ENCODE measurements at places on chromosomes 1 and 21.
A peak's percentile ranks its signal among the peaks of the same experiment; 100 is the strongest.

DNA sequence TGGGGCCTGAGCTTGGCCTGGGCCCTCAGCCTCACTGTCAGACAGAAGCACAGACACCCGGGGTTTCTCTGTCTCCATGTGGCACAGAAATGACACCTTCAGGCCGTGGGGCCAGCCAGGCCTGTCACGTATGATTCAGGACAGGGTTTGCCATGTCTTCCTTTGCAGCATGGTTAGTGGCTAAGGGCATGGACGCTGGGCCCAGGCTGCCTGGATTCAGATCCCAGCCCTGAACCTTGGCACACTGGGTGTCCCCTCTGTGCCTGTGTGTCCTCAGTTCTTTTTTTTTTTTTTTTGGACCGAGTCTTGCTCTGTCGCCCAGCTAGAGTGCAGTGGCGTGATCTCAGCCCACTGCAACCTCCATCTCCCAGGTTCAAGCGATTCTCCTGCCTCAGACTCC lies 73.6 kb downstream of the SPSB1 start:
- DNase-seq = no peak

DNA sequence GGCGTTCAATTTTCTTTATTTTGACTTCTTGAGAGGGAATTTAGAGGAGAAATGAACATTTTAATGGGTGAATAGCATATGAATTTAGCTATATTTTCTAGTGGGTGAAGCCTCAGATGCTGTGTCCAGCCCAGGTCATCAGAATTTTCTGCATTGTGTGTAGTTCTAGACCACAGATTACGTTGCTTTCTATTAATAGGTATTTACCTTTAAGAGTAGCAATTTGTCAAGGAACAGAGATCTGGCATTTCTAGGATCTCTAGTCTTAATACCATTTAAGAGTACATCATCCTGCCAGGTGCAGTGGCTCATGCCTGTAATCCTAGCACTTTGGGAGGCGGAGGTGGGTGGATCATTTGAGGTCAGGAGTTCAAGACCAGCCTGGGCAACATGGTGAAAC lies 20.7 kb downstream of the TDRD5 start:
- no peak for DNase-seq

GRCh38 chr21:35533893-35534292 lies 484.8 kb upstream of the RUNX1 start:
- no peak for DNase-seq

DNA sequence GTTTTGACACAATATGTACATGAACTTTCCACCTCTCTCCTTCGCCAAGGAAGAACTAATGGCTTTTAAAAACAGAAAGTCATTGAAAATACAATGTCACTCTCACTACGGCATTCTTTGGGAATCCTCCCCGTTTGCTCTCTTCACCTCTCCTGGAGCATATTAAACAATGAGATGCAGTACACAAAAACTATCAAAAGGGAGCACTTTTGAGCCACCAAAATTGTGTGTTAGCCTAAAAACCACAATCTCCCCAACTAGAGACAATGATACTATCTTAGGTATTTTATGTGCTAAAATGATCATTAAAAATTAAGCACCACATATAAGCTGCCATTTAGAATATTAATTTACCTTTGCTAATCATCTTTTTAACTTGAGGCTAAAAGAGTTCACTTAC lies 425.5 kb downstream of the KCTD3 start:
- DNase-seq = no peak

DNA sequence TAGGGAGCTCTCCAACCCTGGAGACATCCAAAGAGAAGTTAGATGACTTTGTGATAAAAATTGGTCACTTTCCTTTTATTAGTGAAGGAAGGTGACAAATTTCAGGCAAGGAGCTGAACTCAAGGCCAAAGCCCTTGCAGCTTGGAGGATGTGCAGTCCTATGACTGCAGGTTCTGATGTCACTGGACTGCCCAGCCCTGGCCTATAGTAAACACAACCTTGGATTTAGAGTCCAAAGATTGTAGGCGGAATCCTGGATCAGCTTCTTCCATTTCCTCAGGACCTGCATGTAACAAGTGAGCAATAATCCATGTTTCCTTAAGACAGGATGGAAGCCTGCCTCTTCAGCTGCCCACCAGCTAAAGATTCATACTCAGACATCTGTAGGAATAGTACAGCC lies 169.3 kb upstream of the ZC3H12A start:
- no peak for DNase-seq

- no peak for DNase-seq
Measured at GRCh38 chr1:216740331-216740730, 17.1 kb upstream of the ESRRG start.

GRCh38 chr1:53949023-53949990 lies 3.2 kb downstream of the LRRC42 start:
- peak; percentile 22 for DNase-seq

DNA sequence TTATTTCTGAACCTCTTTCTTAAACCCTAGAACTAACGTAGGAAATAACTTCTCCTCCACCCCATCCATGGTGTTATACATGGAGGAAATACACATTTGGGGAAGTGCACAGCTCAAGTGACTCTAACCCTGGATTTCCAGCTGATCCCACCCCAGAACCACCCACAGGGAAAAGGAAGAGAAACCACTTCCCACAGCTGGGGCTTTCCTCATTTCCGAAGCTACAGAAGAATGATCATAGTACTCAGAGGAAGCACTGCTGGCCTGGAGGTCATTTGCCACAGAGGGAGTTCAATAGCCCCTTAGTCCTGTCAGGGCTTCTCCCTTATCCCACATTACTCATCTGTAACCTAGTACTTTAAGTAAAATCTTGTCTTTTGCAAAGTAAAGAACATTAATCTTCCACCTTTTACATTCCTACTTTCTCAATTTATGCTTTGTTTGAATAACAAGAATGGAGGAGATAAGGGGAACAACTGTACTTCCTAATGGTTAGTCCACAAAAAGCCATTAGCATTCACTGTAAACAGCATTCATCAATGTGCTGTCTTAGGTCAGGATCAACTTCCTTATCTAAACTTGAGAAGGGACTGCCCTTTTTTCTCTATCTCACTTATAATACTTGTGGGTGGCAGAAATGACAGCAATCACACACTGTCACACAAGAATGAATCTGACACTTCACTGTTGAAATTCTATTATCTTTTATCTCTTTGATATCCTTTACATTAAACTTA lies 63.0 kb upstream of the RGS1 start:
- no peak for DNase-seq

DNA sequence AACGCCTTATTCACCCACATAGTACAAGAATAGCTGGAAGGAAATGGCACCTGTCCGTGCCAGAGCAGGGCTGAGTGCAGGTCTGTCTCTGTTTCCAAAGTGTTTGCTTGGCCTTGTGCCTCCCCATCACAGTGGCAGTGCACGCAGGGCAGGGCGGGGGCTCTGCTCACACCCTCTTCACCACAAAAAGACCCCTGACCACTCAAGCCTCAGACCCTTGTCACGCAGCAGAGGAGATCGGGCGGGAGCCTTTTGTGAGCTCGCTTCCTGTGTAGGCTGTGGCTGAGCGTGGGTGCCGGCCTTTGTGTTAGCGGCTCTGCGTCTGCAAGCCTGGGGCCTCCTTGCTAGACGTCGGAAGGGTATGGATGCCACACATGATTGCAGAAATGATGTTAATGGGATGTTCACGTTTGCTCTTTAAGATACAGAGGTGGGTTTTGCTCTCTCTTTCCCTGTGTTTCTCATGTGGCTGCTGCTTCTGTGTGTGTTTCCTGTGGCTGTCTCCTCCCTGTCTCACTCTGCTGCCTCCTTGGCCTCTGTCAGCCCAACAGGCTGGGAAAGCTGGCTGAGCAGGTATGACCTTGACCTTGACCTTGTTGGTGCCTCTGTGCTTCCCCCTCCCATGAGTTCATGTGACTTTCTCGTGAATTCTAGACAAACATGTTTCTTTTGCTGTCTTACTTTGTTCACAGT lies 45.4 kb downstream of the S100B start:
- peak; percentile 89 for DNase-seq

- DNase-seq = no peak
Measured at GRCh38 chr1:24935615-24936484, 5.8 kb upstream of the RUNX3 start.

GRCh38 chr1:216462066-216462775 lies 39.0 kb upstream of the USH2A start:
- no peak for DNase-seq

DNA sequence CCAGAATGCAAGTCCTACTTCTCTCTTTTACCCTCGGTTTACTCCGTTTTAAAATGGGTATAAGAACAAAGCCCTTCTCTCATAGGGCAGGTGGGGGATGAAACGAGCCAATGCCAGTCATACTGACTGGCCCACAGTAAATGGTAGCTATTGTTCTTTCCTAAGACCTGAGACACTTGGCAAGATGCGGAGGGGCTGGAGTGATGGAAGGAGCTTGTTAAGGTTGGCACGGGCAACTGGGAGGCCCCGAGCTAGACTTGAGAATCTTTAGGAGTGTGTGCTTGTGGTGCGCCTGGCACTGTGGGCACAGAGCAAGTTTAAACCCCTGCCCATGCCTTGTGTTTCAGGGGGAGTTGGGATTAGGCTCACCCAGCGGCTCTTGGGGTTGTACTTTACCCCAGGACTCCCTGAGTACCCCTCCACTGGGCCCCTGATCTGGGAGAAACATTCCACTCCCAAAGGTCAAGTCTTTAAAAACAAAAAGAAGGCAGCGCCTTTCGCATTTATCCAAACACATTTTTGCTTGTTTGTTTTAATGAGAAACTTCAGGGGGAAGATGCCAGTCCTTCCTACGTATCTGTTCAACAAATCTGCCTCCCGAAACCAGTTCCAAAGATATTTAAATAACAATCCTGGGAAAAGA lies 240.6 kb upstream of the TMEM51 start:
- DNase-seq = no peak

- DNase-seq = no peak
Measured at GRCh38 chr1:36706416-36706815, 223.7 kb upstream of the CSF3R start.

- DNase-seq = no peak
Measured at GRCh38 chr1:211036381-211037060, 97.4 kb downstream of the KCNH1 start.

GRCh38 chr21:41611966-41612606 lies 104.1 kb upstream of the TMPRSS2 start:
- DNase-seq = no peak

- DNase-seq = no peak
Measured at GRCh38 chr1:63936276-63936675, 162.5 kb downstream of the ROR1 start.

DNA sequence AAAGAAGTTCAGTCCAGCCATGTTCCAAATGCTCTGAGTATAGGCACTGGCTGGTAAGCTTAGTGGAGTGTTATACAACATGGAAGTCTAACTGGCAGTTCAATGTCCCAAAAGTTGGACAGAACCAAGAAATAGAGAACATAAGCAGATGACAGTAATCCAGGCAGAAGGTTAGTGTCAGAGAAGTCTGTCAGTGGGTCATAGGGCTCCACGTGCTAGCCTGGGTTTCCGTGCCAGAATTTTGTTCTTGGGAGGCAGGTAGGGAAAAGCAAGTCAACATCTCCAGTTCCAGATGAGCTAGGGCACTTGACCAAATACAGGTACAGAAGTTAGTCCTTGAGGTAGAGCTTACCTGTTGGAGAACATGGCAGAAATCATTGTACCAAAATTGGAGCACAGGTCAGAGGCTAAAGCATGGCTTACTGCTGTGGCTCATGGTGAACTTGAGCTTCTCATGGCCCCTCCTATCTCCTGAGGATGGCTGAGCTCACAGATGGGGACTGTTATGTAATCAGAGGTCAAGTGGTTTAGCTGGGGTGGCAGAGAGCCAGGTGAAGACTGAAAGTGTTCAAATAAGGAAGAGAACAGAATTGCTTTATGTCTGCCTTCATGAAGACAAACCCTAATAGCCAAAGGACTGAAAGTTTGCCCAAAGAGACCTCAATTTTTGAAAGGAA lies 170.8 kb downstream of the NFIA start:
- peak; percentile 1 for DNase-seq

DNA sequence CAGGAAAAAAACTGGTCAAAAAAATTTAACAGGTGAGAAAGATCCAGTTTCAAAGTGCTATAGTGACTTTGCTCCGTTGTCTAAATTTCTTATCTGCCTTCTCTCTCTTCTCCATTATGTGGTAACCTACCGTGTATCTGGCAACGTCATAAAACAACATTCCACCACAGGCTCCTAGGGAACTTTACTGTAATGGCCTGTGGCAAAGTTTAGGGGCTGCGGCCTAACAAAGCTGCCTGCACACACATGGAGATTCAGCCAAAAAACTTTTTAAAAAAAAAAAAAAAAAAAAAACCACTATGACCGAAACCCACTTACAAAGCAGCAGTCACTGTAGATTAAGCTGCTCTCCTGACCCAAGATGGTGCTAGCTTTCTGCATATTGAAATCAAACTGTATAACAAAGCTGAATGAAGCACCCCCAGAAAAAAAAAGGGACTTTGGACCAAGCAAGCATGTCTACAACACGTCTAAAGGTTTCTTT lies 202.6 kb downstream of the SLC45A1 start:
- DNase-seq = no peak

DNA sequence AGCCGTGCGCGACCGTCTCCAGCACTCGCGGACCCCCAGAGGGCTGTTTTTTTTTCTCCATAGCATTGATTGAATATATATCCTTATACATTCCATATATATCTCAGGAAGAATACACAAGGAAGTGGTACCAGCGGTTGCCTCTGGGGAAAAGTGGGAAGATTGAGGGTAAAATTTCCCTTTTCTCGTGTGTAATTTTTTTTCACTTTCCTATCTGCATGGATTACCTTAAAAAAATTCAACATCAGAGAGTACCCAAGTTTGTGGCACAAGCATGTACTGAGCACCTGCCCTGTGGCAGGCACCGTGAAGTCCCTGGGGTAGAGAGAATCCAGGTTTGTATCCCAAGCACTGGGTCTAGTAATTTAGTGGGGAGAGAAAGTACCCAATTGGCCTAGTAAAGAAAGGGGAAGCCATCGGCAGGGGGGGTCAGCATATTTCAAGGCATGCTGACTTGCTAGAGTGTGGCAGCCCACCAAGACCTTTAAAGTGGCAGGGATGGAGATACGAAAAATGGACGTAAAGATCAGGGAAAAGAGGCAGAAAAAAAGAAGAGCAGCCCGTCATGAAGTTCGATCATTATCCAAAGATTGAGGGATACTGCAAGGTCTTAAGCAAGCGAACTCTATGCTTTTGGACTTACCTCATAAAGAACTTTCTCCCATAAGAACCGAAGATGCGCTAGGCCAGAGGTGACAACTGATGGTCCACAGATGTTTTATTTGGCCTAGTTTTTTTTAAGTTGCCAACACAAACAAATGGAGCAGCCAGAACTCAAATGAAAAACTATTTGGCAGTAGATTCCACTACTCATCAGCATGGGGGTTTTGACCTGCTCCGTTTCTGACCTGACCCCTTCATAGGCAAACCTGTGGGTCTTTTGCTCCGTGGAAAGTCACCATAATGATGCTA lies 1.5 kb upstream of the HMGN1 start:
- no peak for DNase-seq

DNA sequence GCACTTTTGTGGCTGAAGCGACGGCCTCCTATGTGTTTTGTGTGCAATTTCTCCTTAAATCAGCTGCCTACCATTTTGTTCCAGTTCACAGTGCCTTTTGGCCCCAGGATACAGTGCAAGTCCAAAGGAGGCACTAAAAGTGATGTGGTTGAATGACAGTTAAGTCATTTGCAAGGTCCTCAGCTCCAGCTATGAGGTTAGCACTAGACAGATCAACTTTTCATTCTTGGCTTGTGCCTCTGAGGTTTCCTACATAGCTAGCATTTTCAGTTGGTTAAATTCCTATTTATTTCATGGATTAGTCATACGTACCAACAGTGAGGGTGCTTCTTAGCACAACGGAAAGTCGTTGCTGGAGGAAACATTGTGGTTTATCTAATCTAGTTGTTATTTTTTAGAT lies 59.3 kb upstream of the NTPCR start:
- DNase-seq = no peak

GRCh38 chr1:64388336-64388735 lies 81.6 kb upstream of the CACHD1 start:
- DNase-seq = no peak
